Neural progenitor cell (in vitro differentiated cells): ENCODE measurements at places on chromosomes 1 and 21.

DNA sequence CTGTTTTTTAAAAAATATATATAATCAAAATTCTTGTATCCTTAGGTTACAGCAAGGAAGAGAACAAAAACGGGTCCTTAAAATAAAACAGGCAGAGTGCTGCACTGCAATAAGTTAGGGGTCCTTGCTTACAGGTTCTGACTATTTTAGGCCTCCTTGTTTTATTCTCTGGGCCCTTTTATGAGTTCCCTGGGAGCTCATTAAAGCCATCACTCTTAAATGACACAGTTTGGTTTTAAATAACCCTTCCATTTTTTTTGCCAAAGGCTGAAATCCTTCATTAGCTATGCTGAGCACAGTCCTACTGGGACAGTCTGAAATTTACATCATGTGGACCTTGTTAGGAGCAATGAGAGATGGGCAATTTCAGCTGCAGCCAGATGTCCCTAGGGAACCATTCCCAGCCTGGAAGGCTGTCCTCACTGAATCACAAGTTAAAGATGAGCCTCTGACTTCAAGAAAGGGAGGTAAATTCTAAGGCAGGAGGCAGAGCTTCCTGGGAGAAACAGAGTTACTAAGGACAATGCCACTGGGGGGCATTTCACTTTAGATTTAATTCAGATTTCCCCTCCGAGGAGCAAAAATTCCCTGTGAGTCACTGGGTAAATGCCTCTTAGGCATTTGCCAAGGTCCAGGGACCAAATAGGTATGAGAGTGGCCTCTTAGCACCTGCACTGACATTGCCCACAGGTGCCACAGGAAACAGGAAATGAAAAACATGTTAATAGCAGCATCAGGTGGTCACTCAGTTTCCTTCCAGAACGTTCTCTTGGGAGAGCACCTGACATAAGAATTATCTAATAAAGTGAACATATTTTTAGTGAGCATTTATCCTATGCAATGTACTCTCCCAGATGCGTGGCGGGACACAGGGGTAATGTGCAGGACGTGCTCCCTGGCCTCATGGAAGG is 3.8 kb upstream of the MUL1 start:
- no peak for DNase-seq

GRCh38 chr1:232452736-232453440 is 177.0 kb downstream of the SIPA1L2 start:
- DNase-seq = no peak

DNA sequence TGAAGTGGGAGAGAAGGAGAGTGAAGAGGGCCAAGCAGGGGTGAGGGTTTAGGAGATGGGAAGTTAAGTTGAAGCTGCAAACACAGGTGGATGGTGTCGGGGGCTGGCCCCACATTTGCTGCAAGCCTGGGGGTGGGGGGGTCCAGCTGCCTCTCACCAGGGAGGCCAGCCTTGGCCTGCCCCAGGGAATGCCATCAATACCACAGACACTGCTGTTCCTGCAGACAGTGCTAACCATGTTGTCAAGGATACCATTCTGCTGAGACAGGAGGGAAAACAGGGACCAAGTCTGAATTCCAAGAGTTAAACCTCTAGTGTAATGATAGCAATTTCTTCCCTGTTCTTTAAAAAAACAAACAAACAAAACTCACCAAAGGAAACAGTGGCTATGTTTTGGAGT is 8.0 kb downstream of the MECR start:
- DNase-seq = no peak

GRCh38 chr1:221632072-221632471 is 109.8 kb downstream of the DUSP10 start:
- DNase-seq = no peak

- no peak for DNase-seq
These were observed 98.6 kb upstream of the LPGAT1 start for GRCh38 chr1:211928993-211929637.

GRCh38 chr1:76218888-76219287 is 144.3 kb downstream of the ST6GALNAC3 start:
- no peak for DNase-seq

DNA sequence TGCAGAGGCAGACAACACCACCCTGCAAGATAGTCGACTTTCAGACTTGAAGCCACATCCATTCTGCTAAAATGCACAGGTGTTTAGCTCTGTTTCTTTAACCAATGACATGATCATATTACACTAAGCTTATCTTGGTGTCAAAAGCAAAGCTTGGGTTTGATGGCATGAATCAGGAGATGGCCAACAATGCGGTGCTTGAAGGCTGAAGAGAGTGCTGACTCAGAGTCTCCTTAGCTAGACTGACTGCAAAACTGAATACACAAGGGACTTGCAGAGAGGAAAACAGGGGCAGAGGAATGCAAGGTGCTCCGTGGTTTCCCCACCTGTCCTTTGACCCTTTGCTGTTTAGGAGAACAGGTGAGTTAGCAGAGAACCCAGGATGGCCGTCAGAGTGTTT is 262.6 kb downstream of the SIPA1L2 start:
- no peak for DNase-seq
